ENCODE measurements at places on chromosomes 2 and 18.

GRCh38 chr2:169900686-169901085 is 73.4 kb downstream of the UBR3 start:
- no peak for DNase-seq

- DNase-seq = peak; percentile 40
Observed at GRCh38 chr2:33598561-33599174, 431 bp downstream of the FAM98A start.

DNA sequence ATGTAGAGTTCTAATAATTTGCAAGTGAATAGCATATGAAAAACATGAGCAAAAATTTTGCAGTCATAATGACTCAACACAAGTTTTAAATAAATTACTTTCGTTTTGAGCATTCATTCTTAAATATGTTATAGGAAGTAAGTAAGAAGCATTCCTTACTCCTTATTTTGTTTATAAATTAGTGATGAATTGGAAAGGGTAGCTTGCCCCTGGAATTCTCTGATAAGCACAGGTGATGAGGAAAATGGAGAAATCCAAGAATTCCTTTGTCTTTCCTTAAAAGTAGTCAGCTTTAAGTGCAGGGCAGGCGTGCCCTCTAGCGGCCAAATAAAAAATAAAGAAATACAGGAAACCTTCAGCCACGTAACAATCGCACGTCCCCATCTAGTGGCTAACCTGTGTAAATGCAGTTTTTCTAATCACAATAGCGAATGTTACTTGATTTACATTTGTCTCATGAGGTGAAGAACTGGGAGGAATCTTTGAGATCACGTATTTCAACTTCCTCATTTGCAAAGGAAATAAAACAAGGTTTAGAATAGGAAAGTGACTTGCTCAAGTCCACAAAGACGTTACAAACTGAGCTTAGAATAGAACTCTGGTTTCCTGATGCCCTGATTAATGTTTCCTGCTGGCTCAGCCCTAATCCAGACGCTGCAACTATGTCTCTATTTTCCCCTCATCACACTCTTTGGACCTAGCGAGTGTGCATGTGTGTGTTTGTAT is 47.2 kb upstream of the ZNG1B start:
- DNase-seq = peak; percentile 60

DNA sequence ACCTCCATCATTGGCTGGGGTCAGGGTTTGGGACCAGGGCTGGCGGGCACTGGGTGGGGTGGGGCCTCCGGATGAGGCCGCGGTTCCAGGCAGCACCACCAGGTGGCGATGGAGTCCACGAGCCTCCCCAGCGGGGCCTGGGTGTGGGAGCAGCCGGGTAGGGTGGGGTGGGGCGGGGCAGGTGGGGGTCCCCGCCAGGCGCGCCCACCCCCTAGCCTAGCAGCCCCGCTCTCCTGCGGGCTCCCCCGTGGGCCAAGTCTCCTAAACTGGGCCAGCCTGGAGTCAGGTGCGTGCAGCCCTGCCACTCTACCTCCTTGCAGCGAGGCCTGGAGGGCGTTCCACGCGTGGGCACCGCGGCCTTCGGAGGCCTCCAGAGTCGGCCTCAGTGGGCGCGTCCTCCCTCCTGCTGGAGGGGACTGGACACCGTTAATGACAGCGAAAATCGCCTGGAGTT is 187.5 kb downstream of the TWIST2 start:
- peak; percentile 60 for DNase-seq

DNA sequence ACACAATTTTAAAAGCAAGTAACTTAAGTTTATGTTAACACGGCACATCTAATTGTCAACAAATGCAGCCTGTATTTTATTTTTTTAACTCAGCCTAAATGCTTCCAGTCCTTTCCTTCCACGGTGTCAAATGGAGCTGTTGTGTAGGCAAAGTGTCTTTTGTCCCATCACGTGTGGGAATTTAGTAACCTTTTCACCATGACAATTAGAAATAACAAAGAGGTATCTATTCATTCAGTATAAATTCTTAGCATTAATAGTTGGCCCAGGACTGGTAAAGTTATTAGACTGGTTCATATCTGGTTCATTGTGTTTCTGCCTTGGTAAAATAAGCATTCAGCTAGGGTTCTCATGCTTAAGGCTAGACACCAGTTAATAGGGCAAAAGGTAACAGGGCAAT is 47.9 kb downstream of the FRZB start:
- no peak for DNase-seq
